ENCODE measurements at places on chromosomes 6 and 20.
A peak's percentile ranks its signal among the peaks of the same experiment; 100 is the strongest.

GRCh38 chr20:24694157-24694726 lies 224.8 kb downstream of the SYNDIG1 start:
- no peak for DNase-seq

DNA sequence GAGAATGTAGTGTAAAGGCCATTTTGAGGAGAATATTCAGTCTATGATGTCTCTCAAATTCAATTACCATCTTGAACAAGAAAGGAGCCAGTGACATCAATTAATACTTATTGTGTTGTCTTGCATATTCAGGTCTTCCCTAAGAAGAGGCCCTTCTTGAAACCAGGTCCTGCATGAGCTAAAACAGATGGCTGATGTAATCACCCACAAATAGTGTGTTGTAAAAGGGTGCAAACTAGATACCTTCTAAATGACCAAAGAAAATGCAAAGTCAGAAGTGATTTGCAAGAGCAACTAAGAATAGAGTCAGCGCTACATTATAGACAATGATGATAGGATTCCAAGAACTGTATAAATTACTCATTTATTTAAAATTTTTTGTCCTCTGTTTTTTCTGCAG lies 97.0 kb downstream of the BTBD3 start:
- DNase-seq = no peak

GRCh38 chr6:32885698-32886286 lies 31.8 kb downstream of the PSMB9 start:
- DNase-seq = peak; percentile 83

- DNase-seq = no peak
Measured at GRCh38 chr6:157223021-157223430, 100.3 kb downstream of the TMEM242 start.

DNA sequence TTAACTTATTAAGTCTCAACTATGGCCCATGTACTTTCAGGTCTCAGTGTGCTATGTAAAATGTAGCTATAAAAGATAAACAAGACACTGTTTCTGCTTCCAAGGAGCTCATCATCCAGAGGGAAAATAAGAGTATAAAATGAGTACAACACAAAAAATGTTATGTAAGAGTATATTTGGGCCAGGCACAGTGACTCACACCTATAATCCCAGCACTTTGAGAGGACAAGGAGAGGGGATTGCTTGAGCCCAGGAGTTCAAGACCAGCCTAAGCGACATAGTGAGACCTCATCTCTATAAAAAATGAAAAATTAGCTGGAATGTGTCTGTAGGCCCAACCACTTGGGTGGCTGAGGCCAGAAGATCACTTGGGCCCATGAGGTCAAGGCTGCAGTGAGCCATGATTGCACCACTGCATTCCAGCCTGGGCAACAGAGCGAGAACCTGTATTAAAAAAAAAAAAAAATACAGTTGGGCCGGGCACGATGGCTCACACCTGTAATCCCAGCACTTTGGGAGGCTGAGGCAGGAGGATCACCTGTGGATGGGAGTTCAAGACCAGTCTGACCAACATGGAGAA lies 124.0 kb downstream of the EDN1 start:
- no peak for DNase-seq
